Stimulated activated CD8-positive, alpha-beta memory T cell treated with anti-CD3 and anti-CD28 coated beads, Interleukin-15, amount 100 ng/mL, for 48 hours (primary cell): ENCODE measurements at places on chromosomes 13 and 19.

- DNase-seq, result no peak
Measured at GRCh38 chr13:61170856-61171255, 244.8 kb downstream of the PCDH20 start.

GRCh38 chr19:929891-930258 is 4.0 kb downstream of the ARID3A start:
- DNase-seq, result no peak

DNA sequence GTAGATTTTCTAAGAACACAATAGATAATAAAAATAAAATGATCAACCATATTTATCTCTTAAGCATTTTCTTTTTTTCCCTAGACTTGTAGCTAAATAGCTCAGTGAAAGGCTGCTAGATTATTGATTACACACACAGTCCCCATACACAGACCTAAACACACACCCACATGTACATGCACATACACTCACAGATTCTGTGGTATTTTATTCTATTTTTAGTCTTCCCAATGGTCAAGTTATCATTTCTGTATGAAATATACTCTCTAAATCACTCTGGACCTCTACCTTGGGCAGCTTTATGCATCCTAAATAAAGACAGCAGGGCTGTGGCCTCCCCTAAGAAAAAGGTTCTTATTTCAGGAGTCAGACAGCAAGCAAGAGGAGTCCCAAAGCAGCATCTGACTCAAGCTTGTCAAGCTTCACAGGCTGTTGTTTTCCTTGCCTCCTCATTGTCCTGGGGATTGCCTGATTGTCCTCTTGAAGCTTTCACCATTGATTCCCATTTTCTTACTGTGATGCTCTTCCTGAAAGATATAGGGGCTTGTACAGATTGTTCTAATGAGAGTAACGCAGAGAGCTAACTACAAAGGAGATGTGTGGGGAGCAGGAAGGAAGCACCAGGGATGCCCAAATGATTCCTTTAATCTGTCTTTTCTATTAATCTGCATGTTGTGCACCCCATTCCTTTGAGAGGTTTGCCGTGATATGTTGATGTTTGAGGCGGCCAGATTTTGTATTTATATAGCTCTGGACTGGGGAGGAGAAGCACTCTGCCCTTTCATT is 986.5 kb downstream of the PCDH17 start:
- no peak for DNase-seq

DNA sequence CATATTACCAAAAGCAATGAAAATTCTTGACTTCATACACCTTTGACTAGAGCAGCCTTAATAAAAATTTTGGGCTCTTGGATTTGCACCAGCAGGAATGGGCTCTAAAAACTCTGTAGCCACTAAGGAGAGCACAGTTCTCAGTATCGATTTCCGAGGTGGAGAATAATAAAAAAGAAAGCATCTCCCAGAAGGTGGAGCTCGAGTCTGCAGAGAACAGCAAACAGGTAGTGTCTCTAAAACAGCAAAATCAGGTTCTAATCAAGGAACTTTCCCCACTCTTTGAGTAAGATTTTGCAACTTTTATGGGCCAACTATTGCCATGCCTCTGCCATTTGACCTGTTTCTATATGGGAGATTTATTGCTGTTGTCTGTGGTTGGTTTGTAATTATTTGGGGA is 258.7 kb upstream of the GPC6 start:
- no peak for DNase-seq

DNA sequence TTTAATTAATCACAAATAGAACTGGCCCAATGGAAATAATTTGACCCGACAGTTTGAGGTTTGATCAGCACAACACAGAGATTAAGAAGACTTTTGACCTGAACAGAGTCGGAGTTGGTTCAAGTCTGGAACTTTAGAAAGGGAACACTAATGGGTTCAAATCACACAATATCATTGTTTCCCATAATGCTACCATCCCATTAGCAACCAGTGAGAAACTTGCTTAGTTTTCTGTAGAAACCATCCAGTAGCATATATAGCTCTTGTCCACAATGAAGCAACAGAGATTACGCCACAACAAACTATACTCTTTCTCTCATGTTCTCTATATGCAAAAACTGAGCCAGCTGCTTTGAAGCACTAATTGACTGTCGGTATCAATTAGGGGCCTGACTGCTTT is 376.9 kb upstream of the SPRY2 start:
- no peak for DNase-seq

GRCh38 chr19:43620061-43621001 is 902 bp upstream of the ZNF428 start:
- DNase-seq, result peak; percentile 82

DNA sequence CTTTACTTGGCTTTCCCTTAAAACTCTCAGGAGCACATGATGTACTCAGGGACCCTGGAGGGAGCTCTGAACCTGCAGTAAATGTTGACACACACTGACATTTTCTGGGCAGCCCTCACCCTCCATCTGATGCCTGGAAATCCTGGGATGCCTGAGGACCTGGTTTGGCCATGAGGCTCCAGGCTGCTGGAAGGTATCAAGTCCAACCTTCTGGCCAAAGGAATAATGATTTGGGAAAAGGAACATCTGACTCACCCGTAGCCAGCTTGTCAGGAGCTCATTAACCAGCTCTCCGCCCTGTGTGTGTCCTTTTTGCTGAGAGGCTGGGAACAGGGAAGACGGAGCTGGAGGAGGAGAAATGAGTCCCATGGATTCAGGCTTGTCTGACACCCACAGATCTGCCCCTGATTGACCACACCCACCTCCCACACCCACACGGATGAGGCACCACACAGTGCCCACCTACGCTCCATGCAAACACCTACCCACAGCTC is 10.3 kb downstream of the ZNF558 start:
- no peak for DNase-seq

DNA sequence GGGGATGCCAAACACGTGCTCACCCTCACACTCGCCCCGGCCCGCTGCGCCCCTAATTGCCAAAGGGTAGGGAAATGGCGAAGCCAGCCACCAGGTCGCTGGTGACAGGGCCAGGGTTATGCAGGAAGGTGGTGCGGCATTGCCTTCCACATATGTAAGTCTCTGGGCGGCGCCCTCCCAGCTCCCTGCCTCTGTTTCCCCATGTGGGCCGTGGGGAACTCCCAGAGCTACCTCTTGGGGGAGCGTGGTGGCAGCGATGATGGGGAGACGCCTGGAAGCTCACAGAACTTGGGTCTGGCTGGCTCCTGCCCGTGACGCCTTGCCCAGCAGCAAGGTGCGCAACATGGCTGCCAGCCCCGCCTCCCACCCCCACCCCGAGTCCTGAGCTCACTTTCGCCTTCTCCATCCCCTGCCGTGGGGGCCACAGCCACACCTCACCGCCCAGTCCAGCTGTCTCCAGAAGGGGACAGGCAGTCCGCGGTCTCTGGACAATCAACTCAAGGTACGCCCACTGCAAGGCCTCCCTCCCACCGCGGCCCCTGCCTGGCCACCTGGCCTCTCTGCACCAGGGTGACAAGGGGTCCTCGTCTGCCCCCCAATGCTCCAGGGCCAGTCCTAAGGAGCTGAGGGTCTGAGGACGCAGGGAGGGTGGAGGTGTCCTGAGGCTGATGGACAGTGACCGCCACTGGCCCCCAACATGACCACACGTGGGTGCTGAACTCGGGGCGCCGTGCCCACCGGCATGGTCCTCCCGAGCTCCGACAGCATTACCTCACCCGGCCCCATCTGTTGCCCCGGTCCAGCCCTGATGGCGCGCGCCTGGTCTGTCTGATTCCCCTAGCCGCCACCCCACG is 6.6 kb downstream of the C19orf25 start:
- no peak for DNase-seq

DNA sequence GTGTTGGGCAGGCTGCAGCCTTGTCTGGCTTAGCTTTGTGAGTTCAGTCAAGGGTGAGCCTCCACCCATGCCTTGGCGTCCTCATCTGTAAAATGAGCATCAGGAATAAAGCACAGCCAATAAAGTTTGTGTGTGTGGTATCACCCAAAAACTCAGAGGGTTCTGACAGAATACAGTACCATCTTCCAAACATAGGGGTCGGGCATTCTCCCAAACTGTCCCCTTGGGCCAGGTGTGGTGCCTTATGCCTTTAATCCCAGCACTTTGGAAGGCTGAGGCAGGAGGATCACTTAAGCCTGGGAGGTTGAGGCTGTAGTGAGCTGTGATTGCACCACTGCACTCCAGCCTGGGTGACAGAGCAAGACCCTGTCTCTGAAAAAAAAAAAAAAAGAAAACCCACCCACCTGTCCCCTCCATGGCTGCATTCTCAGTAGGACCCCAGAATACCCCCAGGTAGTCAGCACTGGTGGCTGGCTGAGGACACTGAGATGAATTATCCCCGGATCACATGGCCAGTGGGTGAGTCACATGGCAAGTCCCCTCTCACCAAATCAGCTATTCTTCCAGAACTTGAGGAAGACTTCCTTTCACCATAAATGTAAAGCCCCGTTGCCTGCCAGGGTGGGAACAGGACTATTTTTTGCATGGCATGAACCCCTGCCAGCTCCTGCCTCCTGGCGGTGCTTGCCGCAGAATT is 18.6 kb downstream of the POP4 start:
- no peak for DNase-seq

DNA sequence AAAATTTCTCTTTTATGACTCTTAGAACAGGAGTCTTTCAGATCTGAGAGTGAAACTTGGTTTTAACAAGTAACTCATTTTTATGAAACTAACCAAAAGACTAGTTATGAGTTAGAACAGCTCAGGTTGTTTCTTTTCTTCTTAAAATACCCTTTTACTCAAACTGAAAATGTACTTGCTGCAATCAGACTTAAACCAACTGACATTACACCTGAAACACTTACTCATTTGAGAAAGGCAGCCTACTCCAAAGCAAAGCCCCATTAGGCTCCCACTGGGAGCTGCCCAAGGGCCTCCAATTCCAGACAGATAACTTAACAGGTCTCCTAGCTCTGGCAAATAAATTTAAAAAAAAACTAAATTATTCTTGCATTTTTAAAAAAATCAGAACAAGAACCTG is 3.6 kb downstream of the FOXO1 start:
- no peak for DNase-seq

DNA sequence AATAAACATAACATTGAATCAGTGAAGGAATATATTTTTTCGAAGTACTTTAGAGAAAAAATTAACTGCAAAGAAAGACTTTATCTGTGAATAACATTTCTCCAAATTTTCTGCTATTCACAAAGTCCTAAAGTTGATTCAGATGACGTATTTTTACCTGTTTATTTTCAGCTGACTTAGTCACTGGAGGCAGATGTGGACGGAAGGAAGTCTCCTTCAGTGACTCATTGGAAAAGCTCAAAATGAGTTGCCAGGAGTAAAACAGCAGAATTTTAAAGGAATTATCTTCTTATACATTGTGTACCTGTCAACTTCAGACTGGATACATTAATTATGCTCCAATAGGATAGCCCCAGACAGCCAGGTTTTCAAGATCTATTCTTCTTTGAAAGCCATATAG is 679.3 kb upstream of the GPC6 start:
- DNase-seq, result no peak

DNA sequence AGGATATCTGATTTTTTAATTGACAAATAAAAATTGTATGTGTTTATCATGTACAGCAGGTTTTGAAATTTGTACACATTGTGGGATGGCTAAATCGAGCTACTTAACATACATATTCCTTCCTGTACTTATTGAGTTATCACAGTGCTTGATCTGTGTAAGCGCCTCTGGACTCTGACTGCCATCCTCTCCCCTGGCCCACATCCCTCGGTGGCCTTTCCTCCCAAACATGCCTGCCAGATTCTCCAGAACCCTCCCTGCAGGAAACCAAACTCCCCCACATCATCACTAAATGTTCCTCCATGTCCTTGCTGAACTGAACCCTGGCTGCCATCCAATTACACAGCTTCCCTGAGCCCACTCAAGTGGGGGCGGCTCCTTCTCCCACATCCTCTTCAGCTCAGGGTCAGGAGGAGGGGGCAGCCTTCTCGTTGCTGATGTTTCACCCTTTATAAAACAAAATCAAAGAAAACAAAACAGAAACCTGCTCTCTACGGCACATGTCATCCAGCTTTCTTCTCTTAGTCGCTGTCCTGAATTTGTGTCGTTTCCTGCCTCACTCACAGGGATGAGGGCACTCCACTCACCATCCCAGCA is 97.1 kb upstream of the SPATA13 start:
- DNase-seq, result no peak

DNA sequence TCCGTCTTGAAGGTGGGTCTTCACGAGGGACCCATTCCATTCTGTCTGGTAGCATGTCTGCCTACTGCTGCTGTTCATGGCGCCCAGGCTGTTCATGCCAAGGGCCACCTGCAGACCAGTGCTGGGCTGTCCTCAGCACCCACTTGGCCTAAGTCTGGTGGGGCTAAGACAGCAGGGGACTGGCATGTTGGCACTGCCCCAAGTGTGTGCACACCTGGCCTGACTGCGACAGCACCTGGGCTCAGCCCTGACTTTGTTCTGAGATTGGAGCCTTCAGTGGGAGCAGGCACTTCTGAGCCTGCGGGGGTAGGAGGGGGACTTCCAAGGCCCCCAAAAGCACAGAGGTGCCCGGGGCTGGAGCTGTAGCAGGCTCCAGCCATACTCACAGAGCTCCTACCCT is 250.8 kb upstream of the EDNRB start:
- DNase-seq, result no peak

DNA sequence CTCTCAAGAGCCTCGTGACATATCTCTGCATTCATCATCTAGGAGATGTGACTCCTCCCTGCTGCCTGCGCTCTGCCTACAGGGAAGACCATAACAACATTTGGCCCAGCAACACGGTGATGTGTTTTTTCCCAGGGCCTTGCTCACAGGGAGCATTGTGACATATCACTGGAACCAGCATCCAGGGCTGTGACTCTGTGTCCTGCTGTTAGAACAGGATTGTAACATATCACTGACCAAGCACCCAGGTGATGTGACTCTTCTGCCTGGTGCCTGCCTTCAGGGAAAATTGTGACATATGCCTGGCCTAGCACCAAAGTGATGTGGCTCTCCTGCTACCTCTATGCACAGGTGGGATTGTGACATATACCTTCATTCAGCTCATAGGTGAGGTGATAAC is 79.4 kb upstream of the ZNF43 start:
- DNase-seq, result no peak

GRCh38 chr19:27753622-27754021 is 1459.3 kb downstream of the UQCRFS1 start:
- no peak for DNase-seq

DNA sequence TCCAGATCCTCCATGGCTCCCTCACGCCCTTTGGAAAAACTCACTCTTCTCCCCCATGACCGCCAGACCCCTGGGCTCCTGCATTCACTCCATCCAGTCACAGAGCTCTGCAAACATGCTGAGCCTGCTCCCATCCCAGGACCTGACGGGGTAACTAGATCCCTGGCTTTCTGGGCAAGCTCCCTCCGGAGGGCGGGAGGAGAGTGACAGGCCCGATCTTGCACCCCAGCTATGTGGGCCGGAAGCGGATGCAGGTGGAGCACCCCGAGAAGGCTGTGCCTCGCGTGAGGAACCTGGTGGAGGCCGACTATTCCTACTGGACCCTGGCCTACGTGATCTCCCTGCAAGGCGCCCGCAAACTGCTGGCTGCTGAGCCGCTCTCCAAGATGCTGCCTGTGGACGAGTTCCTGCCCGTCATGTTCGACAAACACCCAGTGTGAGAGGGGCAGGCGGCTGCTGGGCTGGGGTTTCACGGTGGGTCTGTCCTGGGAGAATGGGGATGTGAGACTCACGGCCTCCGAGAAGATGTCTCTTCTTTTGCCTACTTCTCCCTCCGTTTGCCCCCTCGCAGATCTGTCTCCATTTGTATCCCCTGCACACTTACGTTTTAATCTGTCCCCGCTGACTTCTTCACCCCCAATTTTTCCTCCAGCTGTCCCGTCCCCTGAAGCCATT is 25.2 kb downstream of the COLGALT1 start:
- DNase-seq, result no peak

GRCh38 chr13:113538689-113539058 is 45.9 kb upstream of the TFDP1 start:
- no peak for DNase-seq
